ENCODE measurements at places on chromosomes 5 and 9.

- DNase-seq = no peak
These were observed 26.5 kb downstream of the FGF1 start for GRCh38 chr5:142659405-142659804.

GRCh38 chr5:6638236-6638635 is 5.0 kb downstream of the SRD5A1 start:
- DNase-seq = no peak

DNA sequence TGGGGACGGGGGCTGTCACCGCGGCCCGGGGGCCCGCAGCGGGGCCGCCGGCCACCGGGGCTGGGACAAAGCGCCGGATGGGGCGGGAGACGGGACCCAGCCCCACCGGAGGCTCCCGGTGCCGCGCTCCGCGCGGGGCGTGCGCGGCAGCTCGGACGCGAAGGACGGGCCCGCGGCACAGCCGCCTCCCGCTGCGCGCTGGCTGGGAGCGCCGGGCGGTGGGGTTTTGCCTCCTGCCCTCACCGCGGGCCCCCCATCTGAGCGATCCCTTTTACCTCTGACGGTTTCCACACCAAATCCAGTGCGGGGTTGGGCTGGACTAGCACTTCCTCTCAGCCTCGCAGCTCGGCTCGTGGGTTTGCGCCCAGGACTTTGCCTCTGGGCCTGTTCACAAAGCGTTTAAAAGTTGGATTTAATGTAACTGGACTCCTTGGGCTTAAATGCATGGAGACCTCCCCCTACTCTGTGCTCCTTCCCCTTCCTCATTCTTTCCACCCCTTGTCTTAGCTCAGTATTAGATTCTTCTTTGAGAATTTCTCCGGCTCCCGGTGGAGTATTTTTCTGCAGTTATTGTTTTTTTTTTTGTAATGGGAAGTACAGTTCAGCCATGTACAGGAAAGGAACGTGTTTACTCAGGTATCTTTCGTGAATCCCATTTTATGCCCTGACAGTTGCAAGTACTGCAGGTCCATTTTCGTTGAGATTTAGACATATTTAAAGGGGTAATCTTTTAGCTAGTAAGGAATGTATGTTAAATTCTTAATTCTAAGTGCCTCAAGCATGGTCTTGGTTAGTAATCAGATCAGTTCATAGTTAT is 691 bp downstream of the FCHO2 start:
- DNase-seq = peak; percentile 50

DNA sequence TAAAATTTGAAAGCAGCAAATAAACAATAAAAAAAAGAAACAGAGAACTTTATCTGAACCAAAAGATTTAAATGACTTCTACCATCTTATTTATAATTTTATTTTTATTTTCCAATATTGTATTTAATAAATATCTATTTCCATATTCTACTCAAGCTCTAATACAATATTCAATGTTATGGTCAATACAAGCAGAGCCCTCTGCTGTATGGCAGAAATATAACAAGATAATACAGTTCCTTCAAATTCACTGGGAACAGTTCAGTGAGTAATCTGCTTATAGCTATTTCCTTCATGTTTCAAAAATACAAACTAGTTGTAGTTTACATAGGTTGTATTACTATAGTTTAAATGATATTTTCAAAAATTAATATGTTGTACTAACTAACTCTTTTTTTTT is 332.7 kb downstream of the PRDM9 start:
- no peak for DNase-seq

GRCh38 chr5:43161244-43161643 is 30.8 kb upstream of the NIM1K start:
- DNase-seq = no peak

GRCh38 chr9:79524266-79524665 is 47.5 kb upstream of the TLE4 start:
- peak; percentile 34 for DNase-seq

DNA sequence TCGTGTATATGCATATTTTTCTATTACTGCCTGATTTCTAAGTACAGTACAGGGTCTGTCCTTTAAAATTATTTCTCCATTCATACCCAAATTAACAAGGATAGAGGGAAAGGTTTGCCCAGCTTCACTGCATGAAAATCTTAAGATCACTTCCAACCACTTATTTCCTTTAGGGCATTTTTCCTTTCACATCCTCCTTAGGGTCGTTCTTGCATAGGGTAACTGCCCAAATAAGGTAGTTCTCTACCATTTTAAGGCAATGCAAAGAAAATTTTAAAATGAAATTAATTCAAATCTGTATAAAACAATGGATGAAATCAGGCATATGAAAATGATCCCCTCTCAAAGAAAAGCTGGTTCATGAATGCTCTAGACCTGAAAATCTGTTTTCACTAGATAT is 4.1 kb upstream of the CDC20B start:
- DNase-seq = no peak

GRCh38 chr9:68513385-68513784 is 27.3 kb downstream of the TMEM252 start:
- no peak for DNase-seq

DNA sequence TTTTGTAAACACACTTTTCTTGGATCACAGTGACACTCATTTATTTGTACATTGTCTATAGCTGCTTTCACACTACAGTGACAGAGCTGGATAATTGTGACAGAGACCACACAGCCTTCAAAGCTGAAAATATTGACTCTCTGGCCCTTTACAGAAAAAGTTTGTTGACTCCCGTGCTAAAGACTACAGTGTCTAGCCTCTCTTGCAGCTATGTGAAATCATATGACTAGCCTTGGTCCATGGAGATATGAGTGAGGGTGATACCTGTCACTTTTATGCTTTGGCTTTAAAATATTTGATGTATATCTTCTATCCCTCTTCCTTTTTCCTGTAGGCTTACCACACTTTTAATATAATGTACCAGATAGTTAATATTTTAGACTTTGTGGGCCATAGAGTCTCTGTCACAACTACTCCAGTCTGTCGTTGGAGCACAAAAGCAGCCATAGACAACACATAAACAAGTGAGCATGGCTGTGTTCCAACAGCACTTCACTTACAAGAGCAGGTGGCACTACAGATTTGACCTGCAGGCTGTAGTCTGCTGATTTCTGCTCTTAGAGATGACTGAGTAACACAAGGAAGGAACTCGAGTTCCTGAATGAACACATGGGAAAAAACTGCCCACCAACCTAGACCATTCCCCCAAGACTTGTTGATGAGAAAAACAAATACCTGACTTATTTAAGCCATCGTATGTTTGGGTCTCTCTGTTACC is 73.5 kb upstream of the ANKRD55 start:
- DNase-seq = no peak

GRCh38 chr9:80233102-80233843 is 661.5 kb downstream of the TLE4 start:
- no peak for DNase-seq

DNA sequence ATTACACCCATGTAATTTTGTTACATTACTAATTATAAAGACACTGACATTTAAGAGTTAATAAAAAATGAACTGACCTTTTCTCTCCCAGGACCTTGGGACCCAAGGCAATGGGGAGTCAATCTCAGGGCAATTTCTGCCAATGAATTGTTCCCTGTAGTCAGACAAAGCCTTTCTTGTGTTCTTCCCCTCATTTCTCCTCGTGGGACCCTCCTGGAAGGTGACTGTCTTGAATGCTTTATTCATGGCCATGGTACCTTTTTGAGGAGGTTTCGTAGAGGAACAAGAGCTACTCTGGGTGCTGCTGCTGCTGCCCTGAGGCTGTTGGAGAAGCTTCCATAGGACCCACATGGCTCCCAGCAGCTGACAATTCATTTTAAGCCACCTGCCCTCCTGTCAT is 190.3 kb downstream of the SNX18 start:
- no peak for DNase-seq

DNA sequence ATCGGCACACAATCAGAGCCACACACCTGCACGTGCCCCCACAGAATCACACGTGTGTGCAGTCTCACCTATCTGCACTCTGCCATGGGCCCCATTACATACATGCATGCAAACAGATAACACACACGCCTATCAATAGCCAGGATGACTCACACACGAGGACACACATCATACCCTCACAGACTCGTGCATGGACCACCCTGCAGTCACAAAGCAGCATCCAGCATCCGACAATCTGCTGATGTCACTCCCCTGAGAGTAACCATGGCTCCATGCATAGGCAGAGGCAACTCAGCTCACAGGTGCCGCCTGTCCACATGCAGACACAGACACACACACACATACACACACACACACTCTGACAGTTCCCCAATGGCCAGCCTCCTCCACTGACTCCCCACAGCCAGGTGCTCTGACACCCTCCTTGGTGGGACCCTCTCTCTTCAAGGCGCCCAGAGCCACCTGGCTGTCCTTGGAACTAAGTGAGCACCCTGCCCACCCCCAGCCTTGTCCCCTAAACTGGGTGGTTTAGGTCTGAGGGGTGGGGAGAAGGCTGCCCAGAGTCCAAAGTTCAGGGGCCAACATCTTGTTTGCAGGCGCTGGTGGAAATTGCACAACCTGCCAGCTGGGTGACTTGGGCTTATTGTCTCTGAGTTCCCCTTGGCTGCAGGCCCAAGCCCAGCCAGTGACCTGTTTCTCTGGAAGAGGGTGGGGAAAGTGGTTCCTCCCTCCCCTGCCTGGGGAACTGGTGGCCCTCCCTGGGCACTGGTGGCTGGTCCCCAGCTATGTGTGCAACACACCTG is 34.6 kb upstream of the NEK6 start:
- no peak for DNase-seq

GRCh38 chr9:88303721-88304451 is 84.4 kb upstream of the SPIN1 start:
- peak; percentile 21 for DNase-seq

DNA sequence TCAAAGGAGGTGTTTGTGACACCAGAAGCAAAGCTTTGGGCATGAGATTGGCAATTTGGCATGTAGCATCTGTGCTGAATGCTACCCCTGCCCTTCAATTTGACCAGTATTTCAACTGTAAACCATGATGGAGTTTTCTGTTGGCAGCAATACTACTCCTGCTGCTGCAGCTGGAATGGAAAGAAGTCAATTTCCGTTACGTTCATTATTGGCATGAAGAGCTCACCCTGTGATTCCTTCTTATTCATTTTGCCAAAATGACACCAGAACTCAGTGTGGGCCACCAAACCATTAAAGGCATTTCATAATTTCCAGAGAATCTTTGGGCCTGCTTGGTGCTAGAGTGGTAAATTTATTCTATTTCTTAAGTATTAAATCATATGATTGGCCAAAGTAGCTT is 433.1 kb upstream of the DMAC1 start:
- no peak for DNase-seq

GRCh38 chr5:137595396-137596079 is 96.4 kb upstream of the SPOCK1 start:
- no peak for DNase-seq

- no peak for DNase-seq
These were observed 923 bp downstream of the SPATA6L start for GRCh38 chr9:4665357-4665756.

DNA sequence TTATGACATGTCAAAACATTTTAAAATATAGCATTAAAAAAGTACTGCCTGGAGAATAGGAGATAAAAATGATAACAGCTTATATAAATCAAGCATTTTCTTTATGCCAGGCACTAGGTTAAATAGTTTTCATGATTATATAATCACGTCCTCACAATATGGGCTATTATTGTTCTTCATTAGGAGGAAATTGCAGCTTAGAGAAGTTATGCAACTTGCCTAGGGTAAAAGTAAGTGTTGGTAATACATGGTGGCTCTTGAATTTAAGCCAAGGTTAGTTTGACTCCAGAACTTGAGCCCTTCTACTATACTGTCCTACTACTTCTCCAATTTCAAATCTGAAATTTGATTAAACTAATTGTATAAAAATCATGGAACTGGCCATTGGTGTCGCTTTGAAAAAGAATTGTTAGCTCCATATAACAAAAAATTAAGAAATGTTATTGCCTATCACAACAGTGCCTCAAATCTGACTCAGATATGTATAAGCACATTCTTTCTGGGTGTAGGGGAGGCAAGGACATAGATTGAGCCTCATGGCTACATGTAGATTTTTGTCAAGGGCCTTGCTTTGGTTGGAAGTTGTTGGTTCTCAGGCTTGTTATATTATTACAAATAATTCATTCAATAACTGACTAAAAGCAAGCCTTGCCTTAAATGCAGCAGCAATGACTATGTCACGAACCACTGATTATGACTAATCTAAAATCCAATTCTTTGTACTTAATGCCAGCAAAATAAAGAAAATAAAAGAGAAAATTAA is 223.5 kb upstream of the DAB2 start:
- no peak for DNase-seq

GRCh38 chr9:14926941-14927624 is 16.9 kb upstream of the FREM1 start:
- DNase-seq = no peak

DNA sequence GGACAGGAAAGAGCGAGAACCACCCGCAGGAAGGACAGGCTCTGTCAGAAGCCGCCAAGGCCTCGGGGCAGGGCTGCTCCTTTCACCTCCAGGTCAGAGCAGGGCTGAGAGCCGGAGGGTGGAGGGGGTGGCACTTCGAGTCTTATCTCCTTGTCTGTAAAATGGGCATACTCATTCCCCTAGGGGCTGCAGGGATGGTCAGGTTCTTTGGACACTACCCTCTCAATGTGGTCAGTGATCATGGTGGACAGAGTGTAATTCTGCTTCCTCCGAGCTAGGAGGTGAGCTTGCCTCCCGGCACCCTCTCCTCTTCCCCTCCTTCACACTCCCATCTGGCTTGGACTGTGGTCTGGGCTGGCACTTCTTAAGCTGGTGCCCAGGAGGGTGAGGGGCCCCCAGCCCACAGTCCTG is 39.6 kb downstream of the RGS3 start:
- no peak for DNase-seq

GRCh38 chr5:53071738-53072137 is 37.8 kb downstream of the MOCS2 start:
- DNase-seq = no peak

DNA sequence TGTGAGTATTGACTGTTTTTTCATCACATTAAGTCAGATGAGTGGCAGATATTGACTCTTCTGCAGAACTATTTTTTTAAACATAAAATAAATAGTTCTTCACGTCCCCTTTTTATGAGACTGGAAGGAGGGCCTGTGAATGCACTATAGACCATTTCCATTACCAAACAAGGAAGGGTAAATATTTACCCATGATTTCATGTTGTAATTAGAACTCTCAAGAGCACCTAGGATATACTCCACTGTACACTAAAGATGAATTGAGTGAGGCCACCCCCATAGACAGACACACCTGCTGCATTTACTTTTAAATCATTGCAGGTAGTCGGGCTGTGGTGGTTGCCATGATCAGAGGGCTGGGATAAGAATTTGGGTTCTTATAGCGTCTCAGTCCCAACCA is 22.6 kb downstream of the SLC36A1 start:
- no peak for DNase-seq

Data from LHCN-M2 (cell line).